ENCODE measurements at places on chromosomes 12 and 14. TPM values are rescaled to one million over a fixed set of nuclear protein-coding genes. Genes with fewer than 3 reads are reported as not detected.

LIN7A gene
- 0.40 TPM for polyA plus RNA-seq

BORCS5 gene
- polyA plus RNA-seq, result 36.2 TPM

RPGRIP1 gene
- not detected for polyA plus RNA-seq

LALBA gene
- polyA plus RNA-seq, result not detected

SERPINA9 gene
- polyA plus RNA-seq, result not detected

ST8SIA1 gene
- polyA plus RNA-seq, result 1.2 TPM

CCDC196 gene
- polyA plus RNA-seq, result not detected

ABCC9 gene
- not detected for polyA plus RNA-seq

ARMH4 gene
- 1.0 TPM for polyA plus RNA-seq

CACNB3 gene
- polyA plus RNA-seq, result 0.32 TPM

LHX5 gene
- polyA plus RNA-seq, result not detected

C12orf50 gene
- polyA plus RNA-seq, result not detected

RAD9B gene
- 1.2 TPM for polyA plus RNA-seq

PTPN21 gene
- not detected for polyA plus RNA-seq

STRN3 gene
- 6.2 TPM for polyA plus RNA-seq

FOS gene
- 89.0 TPM for polyA plus RNA-seq

RNF34 gene
- polyA plus RNA-seq, result 81.2 TPM

FBXO33 gene
- polyA plus RNA-seq, result 16.0 TPM

PLA2G1B gene
- polyA plus RNA-seq, result 0.44 TPM

FOXG1 gene
- not detected for polyA plus RNA-seq

Data from CD4-positive, CD25-positive, alpha-beta regulatory T cell (primary cell).